Right ventricle myocardium superior (tissue), 1 donor: ENCODE measurements at places on chromosomes 5 and 9. TPM values are rescaled to one million over a fixed set of nuclear protein-coding genes. Genes with fewer than 3 reads are reported as not detected.

The IL13 gene
- total RNA-seq: not detected

The CFAP77 gene
- 2.0 TPM for total RNA-seq

The AMBP gene
- total RNA-seq: 0.51 TPM

The MEGF10 gene
- total RNA-seq: 0.78 TPM

The OBP2B gene
- total RNA-seq: not detected

The NUDCD2 gene
- total RNA-seq: 12.9 TPM

The PCDH12 gene
- total RNA-seq: 9.2 TPM

The HSPB3 gene
- 596 TPM for total RNA-seq

The ANKRD34B gene
- not detected for total RNA-seq

The FAM78A gene
- 55.7 TPM for total RNA-seq

The KIAA0825 gene
- total RNA-seq: 1.5 TPM

The SLC28A3 gene
- total RNA-seq: 0.24 TPM

The ANGPTL2 gene
- 32.6 TPM for total RNA-seq

The ELAVL2 gene
- not detected for total RNA-seq

The SIL1 gene
- 42.1 TPM for total RNA-seq

The PDE4D gene
- total RNA-seq: 30.2 TPM

GRCh38 chr9:128419061-128419925 lies 1.4 kb upstream of the CERCAM start:
- no peak for DNase-seq

- DNase-seq: no peak
Measured at GRCh38 chr5:130795037-130795436, 370.0 kb downstream of the HINT1 start.

DNA sequence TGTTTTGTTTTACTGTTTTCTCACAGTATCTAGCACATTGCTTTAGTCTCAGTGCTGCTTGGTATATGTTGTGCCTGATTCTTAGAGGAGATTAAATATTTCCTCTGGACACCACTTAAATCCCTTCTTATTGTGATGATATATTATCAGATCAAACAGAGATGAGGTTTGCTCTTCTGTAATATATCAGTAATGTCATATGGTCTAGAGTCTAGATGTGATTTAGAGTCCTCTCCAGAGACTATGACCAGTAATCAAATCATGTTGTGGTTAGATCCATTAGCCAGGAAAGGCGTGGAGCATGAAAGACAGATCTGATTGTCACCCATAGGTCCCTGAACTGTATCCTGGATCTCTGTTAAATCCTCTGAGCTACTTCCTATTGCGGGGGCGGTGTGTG lies 24.4 kb downstream of the CAMK4 start:
- DNase-seq: no peak

DNA sequence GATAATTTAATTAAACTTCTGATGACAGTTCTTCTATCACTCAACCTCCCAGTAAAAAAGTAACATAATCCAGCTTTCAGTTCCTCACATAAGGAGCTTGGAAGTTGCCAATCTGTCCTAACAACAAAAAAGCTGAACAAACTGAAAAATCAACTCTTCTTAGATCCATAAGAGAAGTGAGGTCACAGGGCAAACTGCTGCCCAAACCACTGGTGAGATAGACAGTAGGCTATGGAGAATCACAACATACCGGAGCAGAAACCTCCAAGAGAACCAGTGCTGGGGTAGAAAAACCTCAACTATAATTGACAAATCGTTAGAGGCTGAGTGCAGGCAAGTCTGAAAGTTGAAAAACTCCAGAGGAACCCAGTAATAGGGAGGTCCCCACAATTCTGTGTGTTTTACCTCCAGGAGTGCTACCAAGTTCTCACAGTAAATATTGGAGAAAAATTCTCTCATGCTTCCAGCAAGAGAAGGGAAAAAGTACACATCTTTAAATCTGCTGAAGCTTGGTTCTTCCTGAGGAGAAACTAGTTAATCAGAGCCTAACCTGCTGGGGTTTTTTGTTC lies 300.0 kb downstream of the PDE4D start:
- no peak for DNase-seq

- DNase-seq: no peak
Measured at GRCh38 chr9:123431581-123431980, 75.6 kb downstream of the CRB2 start.

GRCh38 chr9:122015170-122015821 lies 77.8 kb downstream of the TTLL11 start:
- peak; percentile 45 for DNase-seq

DNA sequence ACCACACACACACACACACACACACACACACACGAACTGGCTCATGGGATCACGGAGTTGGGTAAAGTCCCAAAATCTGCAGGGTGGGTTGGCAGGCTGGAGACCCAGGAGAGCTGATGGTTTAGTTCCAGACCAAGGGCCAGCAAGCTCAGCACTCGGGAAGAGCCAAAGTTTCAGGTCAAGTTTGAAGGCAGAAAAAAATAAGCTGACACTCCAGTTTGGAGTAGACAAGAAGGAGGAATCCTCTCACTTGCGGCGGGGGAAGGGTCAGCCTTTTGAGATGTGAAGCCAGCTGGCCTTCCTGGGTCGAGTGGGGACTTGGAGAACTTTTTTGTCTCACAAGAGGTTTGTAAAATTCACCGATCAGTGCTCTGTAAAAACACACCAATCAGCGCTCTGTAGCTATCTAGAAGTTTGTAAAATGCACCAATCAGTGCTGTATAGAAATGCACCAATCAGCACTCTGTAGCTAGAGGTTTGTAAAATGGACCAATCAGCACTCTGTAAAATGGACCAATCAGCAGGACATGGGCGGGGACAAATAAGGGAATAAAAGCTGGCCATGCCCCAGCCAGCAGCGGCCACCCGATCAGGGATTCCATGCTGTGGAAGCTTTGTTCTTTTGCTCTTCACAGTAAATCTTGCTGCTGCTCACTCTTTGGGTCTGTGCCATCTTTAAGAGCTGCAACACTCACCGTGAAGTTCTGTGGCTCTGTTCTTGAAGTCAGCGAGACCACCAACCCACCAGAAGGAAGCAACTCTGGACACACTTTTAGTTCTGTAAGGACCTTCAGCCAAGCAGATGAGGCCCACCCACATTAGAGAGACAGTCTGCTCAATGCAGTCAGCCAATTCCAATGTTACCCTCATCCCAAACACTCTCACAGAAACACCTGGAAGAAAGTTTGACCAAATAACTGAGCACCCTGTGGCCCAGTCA lies 37.8 kb upstream of the UNC5A start:
- DNase-seq: no peak

GRCh38 chr5:150786876-150787275 lies 8.3 kb downstream of the SMIM3 start:
- no peak for DNase-seq

- no peak for DNase-seq
Measured at GRCh38 chr9:92295827-92296258, 2.3 kb upstream of the IARS1 start.

- DNase-seq: no peak
Measured at GRCh38 chr9:114198249-114199040, 43.1 kb downstream of the COL27A1 start.

GRCh38 chr9:130173666-130173983 lies 1.4 kb downstream of the NCS1 start:
- no peak for DNase-seq

DNA sequence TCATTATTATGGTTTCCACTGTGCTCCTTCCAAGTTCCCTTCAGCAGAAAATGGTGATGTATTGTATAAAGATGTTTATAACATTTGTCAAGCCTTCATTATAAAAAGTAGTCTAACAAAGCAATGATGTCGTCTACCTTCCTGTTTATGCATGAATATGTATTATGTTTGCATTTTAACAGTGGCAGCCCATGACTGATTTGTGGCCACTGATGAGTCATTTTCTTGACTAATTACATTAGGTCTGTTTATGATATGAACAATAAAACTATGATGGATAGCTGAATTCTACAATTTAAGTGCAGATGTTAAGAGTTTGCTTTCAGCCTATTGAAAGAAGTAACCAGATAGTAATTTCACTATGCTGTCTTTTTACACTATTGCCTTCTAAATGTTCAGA lies 75.4 kb upstream of the ADAMTS19 start:
- DNase-seq: no peak

DNA sequence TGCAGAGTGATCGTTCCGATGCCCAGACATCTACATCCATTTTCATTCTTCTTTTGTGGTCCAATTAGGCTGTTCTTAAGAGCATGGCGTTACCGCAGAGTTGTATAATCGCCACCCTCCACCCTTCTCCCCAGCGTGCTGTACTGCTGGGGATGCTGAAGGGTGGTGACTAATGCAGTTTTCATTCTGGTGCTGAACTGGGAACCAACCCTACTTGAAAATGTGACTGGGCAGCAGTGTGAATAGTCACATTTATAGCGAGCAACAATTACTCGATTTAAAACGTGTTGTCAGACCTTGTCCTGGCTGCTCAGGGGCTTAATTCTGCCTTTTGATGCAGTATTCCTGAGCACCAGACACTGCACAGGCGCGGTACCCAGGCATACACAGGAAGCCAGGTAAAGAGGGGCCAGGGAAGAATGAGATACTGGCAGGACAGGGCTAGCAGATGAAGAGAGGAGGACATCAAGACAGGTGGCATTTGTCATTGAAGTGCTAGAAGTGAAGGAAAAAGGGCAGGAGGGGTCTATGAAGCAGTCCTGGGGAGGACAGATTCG lies 719 bp upstream of the ISCA1 start:
- no peak for DNase-seq

- DNase-seq: no peak
Measured at GRCh38 chr9:123871781-123872180, 58.1 kb downstream of the DENND1A start.

GRCh38 chr9:111287127-111287526 lies 42.9 kb downstream of the OR2K2 start:
- no peak for DNase-seq

DNA sequence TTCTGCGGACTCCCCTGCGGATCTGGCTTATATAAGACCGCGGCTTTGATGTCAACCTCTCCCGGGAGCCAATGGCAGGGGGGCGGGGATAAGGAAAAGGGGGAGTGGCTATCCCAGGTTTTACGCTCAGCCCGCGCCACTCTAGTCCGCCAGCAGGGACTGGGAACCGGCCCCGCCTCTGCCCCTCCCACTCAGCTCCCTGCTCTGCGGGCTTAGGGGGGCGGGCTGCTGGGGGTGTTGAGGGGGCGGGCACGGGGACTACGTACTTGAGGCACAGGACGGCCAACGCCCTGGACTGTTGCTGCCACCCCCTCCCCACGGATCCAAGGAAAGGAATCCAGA lies at the start of gene HAND1:
HAND1 (minus strand) TSS at position 4 of the 342 bp plus-strand sequence. CDS start 219 bp downstream, outside the sequence.
- DNase-seq: peak; percentile 83

DNA sequence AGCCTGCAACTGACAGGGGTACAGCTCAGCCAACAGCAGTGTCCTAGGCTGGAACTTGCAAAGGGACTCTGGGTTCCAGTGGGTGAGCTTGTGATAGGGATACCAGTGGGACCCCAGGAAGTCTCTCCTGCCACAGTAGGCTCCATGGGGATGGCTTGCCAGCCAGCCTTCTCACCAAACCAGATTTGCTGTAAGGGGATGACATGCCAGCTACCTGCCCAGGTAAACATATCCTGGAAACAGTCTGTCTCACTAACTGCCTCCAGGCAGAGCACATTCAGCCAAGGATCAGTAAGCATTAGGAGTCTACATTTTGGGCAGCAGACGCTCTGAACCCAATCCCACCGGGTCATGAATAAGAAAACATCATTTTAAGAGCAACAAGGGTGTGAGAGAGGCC lies 49.9 kb downstream of the SIL1 start:
- no peak for DNase-seq

- no peak for DNase-seq
Measured at GRCh38 chr5:22665801-22666200, 187.3 kb downstream of the CDH12 start.

DNA sequence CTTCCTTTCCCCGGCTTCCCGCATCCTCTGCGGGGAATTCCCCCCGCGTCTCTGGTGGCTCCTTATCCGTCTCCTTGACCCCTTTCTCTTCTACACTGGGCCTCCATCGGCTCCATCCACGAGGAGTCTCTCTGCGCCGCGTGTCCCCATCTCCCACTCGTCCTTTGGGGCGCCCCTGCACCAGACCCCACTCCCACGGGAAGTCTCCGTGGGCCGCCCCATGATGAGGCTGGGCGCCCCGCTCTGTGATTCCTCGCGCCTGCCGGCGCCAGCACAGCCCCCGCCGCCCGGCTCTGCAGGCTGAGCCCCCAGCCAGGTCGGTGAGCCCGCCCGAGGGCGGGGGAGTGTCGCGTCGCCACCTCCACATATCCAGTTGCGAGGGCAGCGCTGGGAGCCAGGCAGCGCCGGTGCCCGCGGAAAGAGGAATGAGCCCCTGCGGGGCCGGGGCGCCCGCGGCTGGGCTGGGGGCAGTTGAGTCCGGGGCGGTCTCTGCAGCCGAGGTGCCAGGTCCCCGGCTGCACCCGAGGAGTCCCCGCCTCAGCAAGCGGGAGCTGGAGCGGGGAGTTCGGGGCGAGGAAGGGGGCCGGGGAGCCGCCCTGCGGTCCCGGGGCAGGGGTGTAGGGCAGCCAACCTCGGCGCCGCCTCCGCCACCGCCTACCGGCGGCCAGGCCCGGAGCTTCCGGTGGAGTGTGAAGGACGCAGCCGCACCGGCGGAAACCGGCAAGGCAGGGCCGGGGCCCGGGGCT lies 2.1 kb upstream of the TRAF1 start:
- DNase-seq: peak; percentile 89

GRCh38 chr9:121992571-121993212 lies 100.4 kb downstream of the TTLL11 start:
- DNase-seq: peak; percentile 71
